ENCODE measurements at places on chromosomes 1 and 21.

DNA sequence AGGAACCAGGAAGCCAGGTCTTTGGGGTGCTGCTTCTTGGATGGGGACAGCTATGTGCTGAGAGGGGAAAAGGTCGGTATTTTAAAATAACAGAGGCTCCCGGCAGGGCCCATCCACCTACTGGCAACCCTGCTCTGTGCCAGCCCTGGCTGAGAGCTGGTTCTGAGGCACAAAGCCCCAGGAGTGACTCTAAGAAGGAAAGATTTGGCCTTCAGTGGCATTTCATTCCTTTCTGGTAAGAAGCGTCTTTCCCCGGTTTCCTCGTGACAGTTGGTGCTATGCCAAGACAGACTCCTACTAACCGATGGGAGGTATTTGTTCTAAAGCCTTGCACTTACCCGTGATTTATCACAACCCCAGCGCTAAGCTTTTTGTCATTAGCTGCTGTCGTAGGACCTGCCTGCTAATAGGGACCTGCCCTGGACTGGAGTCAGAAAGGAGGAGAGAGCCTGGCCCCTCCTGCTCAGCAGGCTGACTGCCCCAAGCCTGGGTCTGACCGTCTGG lies 123.1 kb upstream of the ADAR start:
- DNase-seq, result no peak

GRCh38 chr1:206507284-206508129 lies at the start of gene RASSF5:
RASSF5 (plus strand) TSS chr1:206507531; CDS start chr1:206507603, 72 bp downstream.
- peak; percentile 65 for DNase-seq

- DNase-seq, result no peak
Observed at GRCh38 chr1:22812092-22812880, 101.6 kb downstream of the EPHB2 start.

- DNase-seq, result no peak
Observed at GRCh38 chr21:46153247-46154154, 1.9 kb downstream of the FTCD start.

- no peak for DNase-seq
Observed at GRCh38 chr21:35945089-35945671, 115.1 kb downstream of the SETD4 start.

DNA sequence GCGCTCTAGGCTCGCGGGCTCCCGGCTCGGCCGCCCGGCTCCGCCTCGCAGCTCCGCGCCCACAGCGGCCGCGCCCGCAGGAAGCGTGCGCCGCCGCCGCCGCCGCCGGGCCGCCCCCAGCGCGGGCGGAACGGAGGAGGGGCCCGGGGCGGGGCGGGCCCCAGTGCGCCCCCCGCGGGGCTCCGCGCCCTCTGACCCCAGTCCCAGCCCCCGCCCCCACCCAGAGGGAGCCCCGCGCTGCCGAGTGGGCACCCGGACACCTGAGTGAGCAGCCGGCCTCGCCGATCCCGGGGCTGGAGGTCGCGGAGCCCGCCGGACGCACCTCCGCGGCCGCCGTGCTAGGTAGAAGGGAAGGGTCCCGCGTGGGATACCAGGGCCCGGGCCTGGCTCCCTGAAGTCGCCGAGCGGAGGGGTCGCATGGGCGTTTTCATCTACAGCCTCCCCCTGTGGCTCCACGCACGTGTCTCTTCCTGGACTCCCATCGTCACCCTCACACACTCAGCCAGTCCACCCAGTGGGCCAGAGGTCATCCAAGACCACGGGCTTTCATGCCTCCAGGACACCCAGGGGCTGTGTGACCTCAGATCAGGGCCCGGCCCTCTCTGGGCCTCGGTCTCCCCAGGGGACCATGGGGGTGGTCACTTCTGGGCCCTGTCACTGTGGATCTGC lies at the start of gene SDC3:
SDC3 (minus strand) TSS at position 63 of the 669 bp plus-strand sequence. CDS start 172 bp downstream, outside the sequence.
- DNase-seq, result no peak

GRCh38 chr1:101993710-101994109 lies 3.0 kb downstream of the OLFM3 start:
- no peak for DNase-seq

GRCh38 chr1:44077421-44077820 lies 41.2 kb upstream of the KLF17 start:
- no peak for DNase-seq

DNA sequence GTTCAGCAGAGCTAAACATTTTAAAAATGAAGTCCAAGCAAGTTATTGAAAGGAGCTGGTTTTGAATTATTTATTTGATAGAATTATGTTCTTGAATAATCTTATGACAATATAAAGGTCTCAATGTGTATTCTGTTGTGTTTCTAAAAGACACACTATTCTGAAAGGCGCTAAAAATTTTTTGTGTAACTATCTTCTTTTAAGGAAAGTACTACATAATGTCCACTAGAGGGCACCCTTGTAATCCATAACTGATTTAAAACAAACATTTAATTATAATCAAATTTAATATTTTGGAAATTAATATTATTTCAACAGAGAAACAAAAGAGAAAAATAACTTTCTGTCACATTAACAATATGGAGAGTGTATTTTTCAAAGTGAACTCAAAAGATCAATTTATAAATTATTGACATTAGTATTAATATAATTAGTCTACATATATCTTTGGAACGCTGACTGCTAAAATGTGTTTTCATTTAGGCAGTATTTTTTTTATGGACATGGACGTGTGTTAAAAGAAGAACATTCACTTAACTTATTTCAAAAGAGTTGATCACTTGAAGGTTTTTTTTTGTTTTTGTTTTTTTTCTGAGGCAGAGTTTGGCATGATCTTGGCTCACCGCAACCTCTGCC lies 248.4 kb downstream of the DENND1B start:
- DNase-seq, result no peak

DNA sequence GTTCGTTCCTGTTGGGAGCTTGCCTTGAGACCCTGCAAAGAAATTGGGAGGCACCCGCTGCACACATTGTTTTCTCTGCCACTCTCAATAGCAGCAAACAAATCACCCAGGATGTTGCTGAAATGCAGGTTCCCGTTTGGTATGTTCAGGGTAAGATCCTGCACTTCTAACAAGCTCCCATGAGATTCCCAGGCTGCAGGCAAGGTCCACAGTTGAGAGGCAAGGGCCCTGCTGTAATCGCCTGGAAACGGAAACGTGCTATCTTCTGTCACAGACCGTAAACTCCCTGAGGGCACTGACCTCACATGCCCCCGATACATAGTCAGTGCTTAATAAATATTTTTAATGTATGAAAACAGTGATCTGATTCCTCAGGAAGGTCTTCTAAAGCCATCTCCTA lies 37.8 kb downstream of the XCL1 start:
- no peak for DNase-seq

GRCh38 chr1:163056831-163057230 lies 12.3 kb upstream of the RGS4 start:
- no peak for DNase-seq

DNA sequence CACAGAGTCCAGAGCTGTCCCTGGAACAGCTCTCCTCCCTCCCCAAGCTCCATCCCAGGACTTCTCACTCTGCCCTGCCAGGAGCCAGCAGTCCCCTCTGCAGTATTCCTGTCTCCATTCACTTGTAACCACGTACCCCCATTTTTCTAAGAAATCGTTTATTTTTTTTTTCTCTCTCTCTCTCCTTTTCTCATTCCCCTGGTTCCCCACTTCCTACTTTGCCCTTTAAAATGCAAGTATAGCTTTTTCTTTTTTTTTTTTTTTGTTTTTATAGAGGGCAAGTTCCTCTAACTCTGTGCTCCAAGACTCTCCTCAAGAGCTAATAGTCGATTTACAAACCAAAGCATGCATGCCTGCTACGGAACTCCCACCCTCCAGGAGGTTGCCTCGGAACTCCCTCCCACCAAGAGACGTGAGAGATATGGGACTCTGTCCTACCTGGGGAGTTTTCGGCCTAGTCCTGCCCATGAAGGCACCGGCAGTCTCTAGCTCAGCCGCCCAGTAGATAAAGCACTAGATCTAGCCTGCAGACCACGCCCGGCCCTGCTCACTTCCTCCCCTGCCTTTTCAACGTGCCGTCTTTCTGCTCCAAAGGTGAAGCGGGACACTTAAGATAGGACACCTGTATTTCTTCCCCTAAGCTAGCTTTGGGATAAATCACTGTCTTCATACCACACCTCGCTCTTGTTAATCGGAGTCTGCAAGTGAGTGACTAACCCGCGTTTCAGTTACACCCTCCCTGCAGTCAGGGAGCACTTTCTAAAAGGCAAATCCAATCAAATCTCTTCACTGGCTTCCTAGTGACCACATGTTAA lies 27.7 kb downstream of the TNFRSF9 start:
- no peak for DNase-seq
